ENCODE measurements at places on chromosomes 7 and 10. TPM values are rescaled to one million over a fixed set of nuclear protein-coding genes. Genes with fewer than 3 reads are reported as not detected.

CEP55 gene
- 21.6 TPM for total RNA-seq

GRCh38 chr10:56318816-56319215 lies 42.2 kb downstream of the ZWINT start:
- no peaks in the 10 kb centered on the region for H3K4me1 ChIP-seq
- no peak overlapping the region for H3K27ac ChIP-seq
- DNase-seq = no peak
- H3K36me3 ChIP-seq = no peaks in the 10 kb centered on the region
- no peaks in the 10 kb centered on the region for H3K27me3 ChIP-seq

GRCh38 chr7:138208864-138209263 lies 132.6 kb downstream of the AKR1D1 start:
- no peak overlapping the region for H3K27ac ChIP-seq
- H3K27me3 ChIP-seq = peaks cover 1% of the 10 kb centered on the region
- H3K36me3 ChIP-seq = no peaks in the 10 kb centered on the region
- H3K4me3 ChIP-seq = no peak overlapping the region
- H3K4me1 ChIP-seq = peaks cover 5% of the 10 kb centered on the region

GRCh38 chr7:55250313-55250712 lies 114.8 kb upstream of the LANCL2 start:
- H3K4me1 ChIP-seq = peaks cover 67% of the 10 kb centered on the region
- H3K27me3 ChIP-seq = peaks cover 2% of the 10 kb centered on the region
- no peak for DNase-seq
- H3K4me3 ChIP-seq = no peak overlapping the region

TMEM196 gene
- total RNA-seq = not detected

Data from HFFc6 (cell line).